Cortex of kidney (tissue), 1 donor: ENCODE measurements at places on chromosomes 13 and 19.

DNA sequence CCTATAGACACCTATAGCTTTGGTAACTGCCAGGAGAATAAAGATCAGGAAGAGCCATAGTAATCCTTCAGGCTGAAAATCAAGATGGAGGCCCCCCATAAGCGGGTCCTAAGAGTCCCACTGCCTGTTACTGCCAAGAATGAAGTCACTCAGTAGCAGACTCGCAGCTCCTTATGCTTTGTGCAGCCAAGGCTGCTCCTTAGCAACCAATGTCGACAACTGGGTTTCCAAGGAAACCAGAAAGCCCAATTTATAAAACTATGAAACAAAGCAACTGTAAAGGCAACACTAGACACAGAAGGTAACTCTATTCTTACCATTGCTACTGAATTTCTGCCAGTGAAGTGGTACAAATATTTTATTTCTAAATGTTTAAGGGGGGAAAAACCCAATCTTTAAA is 56.5 kb downstream of the DCLK1 start:
- no peak for DNase-seq

GRCh38 chr13:98260357-98261164 is 83.5 kb upstream of the RNF113B start:
- DNase-seq, result no peak

DNA sequence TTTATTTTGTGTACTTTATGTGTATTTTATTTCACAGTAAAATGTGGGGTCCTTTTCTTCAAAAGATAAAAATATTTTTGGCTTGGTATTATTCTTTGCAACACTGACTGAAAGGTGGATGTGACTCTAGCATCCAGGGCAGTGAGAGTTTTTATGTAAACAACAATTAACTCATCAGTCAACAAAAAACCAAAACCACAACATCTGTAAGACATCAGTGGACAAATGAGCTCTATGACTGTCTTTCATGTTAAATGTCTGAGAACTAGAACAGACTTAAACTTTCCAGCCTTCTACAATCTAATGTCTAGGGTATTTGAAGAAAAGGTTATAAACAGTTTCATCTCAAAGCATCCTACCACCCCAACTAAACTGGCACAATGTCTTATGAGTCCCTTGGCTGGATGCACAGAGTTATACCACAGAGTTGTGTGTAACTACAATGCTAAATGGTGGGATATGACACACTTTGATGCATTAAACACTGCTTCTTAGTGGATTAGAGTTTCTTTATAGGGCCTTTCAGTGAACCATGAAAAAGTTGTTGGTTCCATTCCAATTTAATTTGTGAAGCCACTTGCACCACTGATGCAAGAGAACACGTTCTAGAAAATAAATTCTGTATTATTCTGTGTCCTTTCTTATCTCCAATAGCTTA is 544.2 kb upstream of the KLF12 start:
- DNase-seq, result no peak

- no peak for DNase-seq
Observed at GRCh38 chr13:29587645-29588044, 7.8 kb downstream of the SLC7A1 start.

DNA sequence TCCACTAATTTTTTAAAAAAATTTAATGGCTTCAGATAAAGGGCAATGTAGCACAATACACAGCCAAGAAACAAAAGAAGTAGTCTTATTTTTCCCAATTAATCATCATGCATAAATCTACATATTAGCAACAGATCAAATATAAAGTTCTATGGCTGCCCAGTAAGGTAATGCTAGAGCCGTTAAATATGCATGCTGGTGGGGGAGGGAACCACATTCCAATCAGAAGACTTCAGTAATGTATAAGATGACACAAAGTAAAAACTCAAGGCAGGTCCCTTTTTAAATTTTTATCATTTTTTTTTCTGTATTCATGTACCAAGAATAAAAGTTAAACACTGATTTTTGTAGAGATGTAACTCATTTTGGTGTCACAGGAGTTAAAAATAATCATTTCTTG is 62.0 kb downstream of the MPHOSPH8 start:
- no peak for DNase-seq

- no peak for DNase-seq
Observed at GRCh38 chr19:45973553-45974338, at the start of gene NOVA2. TSS of gene NOVA2 (minus strand) at chr19:45973865. CDS start at chr19:45973351, 514 bp downstream.

GRCh38 chr13:63044589-63045313 is 1629.1 kb upstream of the PCDH20 start:
- DNase-seq, result no peak

DNA sequence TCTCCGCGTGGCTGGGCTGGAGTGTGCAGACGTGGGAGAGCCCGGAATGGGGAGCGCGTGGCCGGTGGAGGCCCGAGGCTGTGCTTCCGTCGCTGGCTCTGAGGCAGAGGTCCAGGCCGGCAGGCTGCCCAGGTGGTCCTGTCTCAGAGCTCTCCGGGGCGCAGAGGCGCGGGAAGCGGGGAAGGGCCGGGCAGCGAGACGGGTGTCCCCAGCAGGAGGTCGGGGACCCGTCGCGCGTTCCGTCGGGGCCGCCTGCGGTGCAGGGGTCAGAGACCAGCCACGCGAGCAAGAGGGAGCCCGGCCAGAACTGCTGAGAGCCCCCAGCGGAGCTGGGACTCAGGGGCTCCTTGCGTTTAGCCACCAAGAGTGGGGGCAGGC is 1.3 kb upstream of the C1QTNF9 start:
- DNase-seq, result no peak

DNA sequence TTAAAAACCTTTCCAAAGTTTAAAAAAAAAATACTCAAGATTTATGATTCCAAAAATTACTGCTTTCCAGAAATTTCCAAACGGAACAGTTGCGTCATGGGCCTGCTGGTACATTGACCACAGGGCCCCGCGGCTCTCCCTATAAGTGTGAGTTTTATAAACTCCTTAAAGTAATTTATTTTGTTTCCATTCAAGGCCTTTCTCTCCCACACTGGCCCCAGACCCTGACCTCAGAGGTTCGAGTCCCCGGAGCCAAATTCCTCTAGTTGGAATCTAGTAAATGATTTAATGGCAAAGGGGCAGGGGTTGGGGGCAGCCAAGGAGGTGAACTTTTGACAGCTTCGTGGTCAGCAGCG is 97.5 kb downstream of the INSR start:
- DNase-seq, result no peak

GRCh38 chr13:110283736-110284517 is 23.0 kb downstream of the COL4A1 start:
- DNase-seq, result no peak

- DNase-seq, result no peak
Observed at GRCh38 chr19:54850930-54851329, 687 bp downstream of the KIR3DL2 start.

- DNase-seq, result no peak
Observed at GRCh38 chr13:84049443-84050219, 167.4 kb upstream of the SLITRK1 start.

- DNase-seq, result no peak
Observed at GRCh38 chr13:105827111-105827809, 708.2 kb downstream of the EFNB2 start.

GRCh38 chr19:42325896-42326771 is 699 bp downstream of the MEGF8 start:
- DNase-seq, result no peak

- no peak for DNase-seq
Observed at GRCh38 chr13:41386211-41386610, 71.1 kb upstream of the RGCC start.

DNA sequence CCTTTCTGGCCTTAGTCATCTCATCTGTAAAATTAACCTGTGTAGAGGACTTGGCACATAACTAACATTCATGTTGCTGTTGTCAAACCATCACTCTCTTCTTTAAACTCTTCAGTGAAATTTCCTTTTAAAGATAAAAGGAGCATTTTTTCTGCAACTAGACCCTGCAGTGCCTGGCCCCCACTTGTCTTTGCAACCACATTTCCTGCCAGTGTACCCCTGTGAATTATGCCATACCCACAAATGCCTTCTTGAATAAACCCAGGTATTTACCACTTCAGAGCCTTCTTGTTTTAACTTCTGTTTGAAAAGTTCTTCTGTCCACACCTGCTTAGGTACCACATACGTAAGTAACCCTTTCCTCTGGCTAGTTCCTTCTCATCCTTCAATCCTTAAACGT is 118.8 kb downstream of the CDK8 start:
- DNase-seq, result no peak

DNA sequence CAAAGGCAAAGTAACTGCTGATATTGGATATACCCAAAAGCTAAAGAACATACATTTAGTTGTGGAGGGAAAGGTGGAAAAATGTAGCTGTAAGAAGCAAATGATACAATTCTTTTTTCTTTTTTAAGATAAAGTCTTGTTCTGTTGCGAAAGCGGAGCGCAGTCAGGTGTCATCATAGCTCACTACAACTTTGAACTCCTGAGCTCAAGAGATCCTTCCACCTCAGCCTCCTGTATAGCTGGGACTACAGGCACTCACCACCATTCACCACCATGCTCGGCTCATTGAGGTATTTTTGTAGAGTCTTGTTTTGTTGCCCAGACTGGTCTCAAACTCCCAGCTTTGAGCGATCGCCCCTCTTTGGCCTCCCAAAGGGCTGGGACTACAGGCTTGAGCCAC is 38.0 kb downstream of the TBC1D4 start:
- no peak for DNase-seq
